Amniotic stem cell (primary cell): ENCODE measurements at places on chromosomes 5 and 9.

DNA sequence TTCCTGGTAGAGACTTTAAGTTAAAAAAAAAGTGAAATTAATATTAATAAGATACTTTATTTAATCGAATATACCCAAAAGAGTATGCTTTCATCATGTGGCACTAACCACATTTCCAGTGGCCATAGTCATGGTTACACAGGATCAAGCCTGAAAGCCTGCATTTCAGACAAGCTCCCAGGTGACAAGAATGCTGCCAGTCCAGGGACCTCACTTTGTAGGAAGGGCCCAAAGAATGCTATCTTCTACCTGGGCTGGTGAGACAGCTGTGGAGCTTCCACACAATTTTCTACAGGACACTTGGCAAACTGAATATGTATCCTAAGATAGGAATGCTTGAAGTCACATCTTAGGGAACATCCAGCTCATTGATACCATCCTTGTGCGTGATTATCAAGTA, 203.8 kb downstream of the AUH start:
- no peak for DNase-seq

GRCh38 chr5:107955321-107955720, 284.6 kb upstream of the EFNA5 start:
- no peak for DNase-seq

DNA sequence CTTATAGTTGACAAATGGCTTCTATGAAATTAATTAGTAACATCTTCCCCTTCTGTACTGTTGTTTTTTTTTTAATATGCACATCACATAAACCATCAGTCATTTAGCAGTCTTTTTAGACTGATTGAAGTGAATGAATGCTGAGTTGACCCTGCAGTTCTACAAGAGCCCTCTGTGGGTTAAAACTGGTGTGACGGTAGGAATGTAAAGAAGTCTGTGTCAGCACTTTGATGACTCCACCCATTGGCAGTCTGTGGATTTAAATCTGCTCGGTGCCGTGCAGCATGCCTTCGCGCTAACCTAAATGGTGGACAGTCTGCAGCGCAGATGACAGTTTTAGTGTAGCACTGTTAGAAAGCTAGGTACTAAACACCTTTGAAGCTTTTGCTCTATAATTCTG, 3.1 kb downstream of the GTF3C4 start:
- DNase-seq = peak; percentile 24

DNA sequence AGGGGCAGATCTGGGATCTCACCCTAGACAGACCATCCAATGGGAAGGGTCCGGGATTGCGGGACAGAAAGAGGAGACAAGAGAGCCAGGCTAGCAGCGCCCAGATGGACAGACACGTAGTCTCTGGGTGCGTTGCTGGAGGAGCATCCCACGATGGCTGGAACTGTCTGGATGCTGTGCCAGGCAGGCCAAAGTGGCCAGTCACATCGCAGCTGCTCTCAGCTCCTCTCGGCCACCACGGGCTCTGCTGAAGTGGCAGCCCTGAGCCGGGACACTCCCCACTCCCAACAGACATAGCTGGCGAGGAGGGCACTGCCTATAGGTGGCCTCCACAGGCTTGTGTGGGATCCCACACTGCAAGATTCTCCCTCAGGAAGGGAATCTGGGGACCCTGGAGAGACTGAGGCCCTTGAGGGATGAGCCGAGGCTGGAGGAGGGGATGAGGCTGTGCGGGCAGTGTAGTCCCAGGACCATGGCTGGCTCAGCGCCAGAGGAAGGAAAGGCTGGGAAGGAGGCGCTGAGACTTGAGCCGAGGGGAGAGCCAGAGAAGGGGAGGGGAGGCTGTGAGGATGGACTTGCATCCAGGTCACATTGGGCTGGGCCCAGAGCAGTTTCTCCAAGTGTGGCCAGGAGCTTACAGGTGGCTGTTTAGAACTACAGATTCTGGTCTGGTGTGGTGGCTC, 10.3 kb upstream of the WDR5 start:
- no peak for DNase-seq

DNA sequence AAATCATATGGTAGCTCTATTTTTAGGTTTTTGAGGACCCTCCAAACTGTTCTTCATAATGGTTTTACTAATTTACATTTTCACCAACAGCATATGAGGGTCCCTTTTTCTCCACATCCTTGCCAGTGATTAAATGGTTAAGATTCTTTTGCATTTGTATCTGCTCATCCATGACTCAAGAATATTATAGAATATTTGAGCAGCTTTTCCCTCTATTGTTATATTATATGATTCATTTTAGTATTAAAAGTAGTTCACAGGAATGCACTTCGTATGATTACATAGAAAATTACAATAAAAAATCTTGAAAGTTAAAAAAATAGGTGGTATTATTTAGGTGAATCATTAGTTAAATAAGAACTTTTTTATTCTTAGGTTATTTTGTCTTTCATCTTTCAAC, 140.7 kb downstream of the WDR70 start:
- DNase-seq = no peak

DNA sequence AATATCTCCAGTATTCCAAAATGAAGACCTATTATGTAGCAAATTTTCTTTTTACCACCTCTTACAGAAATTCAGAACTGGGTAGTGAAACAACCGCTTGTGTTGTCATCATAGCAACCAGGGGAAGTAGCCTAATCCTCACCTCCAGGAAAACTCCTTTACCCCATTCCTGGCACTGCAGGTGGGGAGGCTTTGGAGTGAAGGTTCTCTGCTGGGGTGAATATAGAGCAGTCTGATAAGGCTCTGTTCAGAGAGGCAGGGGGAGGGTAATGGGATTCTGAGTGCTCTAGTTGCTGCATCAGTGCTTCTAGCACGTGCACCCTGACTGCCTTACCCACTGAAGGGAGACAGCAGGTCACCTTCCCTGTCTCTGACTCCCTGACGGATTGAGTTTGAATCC, 116.2 kb downstream of the MAN2A1 start:
- no peak for DNase-seq

GRCh38 chr5:67997892-67998457, 217.6 kb upstream of the PIK3R1 start:
- no peak for DNase-seq

DNA sequence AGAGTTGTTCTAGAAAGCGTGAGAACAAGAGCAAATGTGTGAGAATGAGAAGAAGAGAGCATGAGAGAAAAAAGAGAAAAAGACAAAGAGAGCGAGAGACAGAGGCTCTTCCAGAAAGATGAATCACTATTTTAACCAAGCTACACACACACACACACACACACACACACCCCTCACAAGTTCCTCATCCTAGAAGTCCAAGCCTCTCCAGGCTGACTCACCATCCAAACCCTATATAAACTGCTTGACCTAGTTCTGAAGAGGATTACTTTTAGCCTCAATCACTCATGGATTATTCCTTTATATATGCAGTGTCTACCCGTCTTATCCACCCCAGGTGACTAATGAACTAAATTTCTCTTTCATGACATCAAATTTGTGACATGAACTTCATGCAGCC, 37.6 kb downstream of the C9orf57 start:
- peak; percentile 45 for DNase-seq

GRCh38 chr9:4799775-4800174, 7.0 kb downstream of the RCL1 start:
- no peak for DNase-seq

- DNase-seq = no peak
Observed at GRCh38 chr9:3902631-3903030, 376.8 kb upstream of the RFX3 start.

- DNase-seq = no peak
Observed at GRCh38 chr5:65900746-65901145, 25.6 kb upstream of the ERBIN start.

DNA sequence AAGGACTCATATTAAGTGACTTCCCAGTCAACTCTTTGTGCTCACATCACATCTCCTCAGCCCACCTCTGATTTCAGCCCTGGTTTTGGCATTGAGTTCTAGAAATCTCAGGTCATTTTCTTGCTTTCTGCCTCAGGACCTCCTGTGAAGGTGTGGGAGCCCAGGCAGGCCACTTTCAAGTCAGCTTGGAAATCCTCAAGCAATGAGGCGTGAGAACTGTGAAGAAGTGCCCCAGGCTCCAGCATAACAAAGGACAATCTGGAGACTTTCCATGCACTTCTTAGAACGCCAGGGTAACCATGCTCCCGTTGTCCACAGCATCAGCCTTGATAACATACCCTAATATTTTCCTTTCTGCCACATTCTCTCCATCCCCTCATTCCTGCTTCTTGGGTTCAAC, 131.2 kb upstream of the MAP3K1 start:
- DNase-seq = no peak

DNA sequence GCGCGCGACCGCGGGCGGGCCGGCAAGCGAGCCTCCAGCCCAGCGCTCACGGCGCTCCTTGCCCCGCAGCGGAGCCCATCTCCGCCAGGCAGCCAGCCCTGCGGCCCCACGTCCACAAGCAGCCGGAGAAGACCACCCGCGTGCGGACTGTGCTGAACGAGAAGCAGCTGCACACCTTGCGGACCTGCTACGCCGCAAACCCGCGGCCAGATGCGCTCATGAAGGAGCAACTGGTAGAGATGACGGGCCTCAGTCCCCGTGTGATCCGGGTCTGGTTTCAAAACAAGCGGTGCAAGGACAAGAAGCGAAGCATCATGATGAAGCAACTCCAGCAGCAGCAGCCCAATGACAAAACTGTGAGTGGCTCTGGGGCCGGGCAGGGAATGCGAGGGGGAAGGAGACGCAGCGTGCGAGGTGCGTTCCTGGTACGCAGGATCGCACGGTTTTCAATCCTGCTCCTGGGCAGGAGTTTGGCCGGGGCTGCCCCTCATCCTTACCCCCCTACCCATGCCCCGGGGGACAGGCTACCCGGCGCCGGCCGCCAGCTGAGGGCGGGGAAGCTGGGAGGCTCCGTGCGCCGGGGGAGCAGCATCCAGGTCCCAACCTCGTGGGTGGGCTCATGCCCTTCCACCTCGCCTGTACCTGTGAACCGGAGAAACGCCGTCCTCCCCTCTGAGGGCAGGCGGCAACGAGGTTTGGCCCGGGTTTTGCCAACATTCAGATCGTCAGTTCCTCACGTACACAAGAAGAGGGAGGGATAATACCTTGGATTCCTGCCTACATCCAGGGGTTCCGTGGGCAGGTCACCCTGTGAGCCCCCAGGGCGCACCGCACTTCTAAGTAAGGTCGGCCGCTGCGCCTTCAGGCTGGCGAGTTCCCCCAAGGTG, 6.6 kb downstream of the ISL1 start:
- DNase-seq = no peak

DNA sequence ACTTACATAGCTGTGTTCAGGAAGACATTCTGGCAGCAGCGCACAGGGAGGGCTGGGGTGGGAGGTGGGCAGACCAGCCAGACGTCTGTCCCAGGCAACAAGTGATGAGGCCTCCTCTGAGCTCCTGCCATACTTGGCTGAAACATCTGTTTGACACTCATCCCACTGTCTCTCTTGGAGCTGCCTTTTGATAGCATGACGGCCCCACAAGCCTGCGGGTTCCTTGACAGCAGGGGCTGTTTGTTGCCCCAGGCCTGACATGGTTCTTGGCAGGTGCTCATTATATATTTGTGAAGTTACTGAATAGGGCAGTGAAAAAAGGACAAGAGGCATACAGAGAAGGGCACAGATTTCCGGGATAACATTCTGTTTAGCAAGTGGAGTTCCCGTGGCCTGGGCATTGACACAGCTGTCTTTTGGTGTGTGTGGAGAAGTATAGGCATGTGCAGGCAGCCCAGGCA, 22.2 kb upstream of the B4GALT1 start:
- DNase-seq = no peak

DNA sequence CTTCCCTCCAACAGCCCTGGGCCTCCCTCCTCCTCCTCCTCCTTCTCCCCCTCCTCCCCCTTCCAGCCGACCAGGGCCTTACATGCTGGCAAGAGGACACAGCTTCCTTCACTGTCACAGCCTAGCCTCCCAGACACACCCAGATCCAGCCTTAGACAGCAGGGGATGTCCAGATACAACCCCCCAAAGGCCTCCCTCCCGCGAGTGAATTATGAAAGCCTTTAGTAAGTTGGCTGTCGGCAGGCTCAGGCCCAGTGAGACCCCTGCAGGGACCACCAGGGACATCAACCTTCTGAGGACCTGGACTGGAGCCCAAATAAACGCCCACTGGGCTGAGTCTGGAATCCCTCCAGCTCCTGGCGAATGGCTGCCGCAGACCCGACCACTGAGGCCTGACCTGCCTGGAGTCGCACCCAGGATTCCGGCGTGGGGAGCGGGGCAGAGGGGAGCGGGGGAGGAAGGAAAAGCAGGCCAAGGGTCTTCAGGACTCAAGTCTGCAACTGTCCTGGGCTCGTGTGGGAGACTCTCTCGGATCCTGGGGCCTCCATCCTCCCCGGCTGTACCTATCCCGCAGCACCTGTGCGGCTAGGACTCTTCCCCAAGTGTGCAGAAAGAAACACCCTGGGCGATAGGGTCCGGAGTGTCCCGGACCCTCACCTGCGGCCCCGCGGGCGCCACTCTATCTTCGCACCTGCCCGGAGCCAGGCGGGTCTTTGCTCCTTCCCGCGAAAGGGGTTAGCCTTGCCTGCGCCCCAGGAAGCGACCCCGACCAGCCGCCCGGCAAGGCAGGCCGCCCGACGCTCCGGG, 705 bp downstream of the SEPTIN8 start:
- no peak for DNase-seq
